ENCODE measurements at places on chromosomes 7 and 10.

GRCh38 chr7:154781369-154782303 lies 221.3 kb downstream of the PAXIP1 start:
- DNase-seq: no peak

DNA sequence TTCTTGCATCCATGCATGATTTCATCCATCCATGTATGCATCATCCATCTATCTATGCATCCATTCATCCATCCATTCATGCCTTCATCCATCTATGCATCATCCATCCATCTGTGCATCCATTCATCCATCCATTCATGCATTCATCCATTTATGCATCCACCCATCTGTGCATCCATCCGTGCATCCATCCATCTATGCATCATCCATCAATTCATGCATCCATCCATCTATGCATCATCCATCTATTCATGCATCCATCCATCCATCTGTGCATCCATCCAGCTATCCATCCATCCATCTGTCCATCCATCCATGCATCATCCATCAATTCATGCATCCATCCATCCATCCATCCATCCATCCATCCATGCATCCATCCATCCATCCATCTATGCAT lies 131.3 kb downstream of the DYNC2I1 start:
- DNase-seq: no peak

DNA sequence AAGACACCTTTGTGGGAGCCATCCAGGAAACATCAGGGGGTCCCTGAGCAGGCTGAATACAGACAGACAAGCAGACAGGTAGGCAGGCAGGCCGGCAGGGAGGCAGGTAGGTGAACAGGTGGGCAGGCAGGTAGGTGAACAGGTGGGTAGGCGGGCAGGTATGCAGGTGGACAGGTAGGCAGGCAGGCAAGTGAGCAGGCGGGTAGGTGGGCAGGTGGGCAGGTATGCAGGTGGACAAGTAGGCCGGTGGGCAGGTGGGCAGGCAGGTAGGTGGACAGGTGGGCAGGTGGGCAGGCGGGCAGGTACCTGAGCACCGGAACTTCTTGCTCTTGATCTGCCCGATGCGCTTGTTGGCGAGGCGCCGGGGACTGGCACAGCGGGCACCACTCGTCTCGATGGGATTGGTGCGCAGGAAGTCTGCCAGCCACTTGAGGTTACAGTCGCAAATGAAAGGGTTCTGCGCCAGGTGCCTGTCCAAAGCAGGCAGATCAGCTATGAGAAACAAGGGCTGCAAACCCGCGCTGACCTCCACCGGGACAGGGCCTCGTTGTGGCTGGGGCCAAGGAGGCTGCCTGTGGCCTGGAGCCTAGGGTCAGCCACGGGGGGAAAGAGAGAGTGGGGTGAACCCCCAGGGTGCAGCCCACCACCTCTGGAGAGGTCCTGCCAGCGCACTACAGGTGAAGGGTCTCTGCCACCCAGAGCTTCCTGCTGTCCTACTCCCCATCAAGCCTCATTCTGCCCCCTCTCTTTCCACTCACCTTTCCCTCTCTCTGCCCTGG lies 136.9 kb downstream of the SLIT1 start:
- DNase-seq: no peak

DNA sequence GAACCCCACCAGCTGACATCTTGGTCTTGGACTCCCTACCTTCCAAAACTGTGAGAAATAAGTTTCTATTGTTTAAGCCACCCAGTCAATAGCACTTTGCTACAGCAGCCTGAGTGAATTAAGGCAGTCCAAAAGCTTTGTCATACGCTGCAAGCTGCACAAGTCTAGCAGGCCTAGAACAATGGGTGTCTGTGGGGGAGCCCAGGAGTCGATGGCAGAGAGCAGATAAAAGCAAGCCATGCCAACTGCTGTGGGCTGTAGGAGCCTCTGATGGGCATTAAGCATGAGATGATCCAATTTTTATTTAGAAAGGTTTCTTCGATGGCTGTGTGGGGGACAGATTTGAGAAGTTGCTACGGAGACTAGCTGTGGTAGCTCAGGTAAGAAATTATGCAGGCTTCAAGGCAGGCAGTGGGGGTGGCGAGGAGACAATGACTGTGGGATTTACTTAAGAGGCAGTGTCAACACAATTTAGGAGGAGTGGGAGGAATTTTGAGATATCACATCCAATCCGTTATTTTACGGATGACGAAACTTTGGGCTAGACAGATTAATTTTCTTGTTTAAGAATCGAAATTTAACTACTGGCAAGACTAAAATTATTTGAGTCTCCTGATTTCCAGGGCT lies 110.4 kb downstream of the NRCAM start:
- no peak for DNase-seq

GRCh38 chr10:20839141-20839540 lies 58.0 kb downstream of the NEBL start:
- no peak for DNase-seq

- DNase-seq: no peak
Observed at GRCh38 chr7:66016131-66016461, 34.1 kb upstream of the GUSB start.

- no peak for DNase-seq
Observed at GRCh38 chr10:116126239-116126638, 146.8 kb downstream of the GFRA1 start.

DNA sequence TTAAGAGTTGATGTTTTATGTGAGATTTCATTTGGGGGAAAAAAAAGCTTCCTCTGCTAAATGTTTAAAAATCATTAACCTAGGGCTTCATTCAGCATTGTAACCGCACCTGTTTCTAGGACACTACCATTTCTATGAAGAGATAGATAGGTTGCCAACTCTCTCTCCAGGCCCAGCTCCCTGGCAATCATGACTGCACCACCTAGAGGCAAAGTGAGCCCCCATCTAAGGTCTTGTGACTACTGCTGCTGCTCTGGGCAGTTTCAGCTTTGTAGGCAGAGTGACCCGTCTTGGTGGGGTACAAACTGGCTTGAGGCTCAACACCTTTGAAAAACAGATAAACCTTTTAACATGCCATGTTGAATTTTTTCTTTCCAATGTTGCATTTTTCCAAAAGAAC lies 27.3 kb upstream of the MRC1 start:
- DNase-seq: no peak

- no peak for DNase-seq
Observed at GRCh38 chr7:155759740-155760430, 52.4 kb downstream of the SHH start.

DNA sequence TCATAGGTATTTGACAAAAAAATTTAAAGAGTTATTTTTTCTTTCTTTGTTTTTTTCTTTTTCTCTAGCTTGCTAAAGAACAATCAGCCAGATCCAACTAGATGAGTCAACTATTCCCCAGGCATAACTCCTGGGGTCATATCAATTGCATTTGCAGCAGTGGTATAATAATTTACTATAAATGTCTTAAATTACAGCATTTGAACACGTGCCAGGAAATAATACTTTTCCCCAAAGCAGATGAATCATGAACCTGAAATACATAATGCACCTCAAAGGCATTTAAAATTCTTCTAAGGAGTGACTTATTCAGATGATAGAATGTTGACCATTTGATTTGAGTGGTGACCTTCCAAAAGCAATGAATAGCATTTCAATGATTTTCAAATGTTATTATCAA lies 190.1 kb downstream of the LRRTM3 start:
- no peak for DNase-seq

DNA sequence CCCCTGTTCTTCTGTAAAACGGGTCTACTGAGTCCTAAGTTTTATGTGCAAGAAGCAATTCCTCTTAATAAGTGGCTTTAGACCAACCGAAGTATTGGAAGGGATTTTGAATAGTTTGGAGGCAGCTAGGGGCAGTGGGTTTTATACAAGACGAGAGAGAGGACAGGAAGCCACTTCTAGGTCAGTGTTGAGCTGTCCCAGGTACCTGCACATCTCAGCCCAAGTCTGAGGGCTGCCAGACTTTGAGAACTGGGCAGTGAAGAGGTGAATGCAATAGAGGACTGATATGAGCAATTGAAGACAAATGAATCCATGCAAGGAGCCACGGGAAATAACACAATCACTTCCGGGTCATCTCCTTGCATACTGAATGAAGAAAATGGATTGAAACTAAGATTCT lies 273.5 kb downstream of the KLF6 start:
- DNase-seq: no peak

DNA sequence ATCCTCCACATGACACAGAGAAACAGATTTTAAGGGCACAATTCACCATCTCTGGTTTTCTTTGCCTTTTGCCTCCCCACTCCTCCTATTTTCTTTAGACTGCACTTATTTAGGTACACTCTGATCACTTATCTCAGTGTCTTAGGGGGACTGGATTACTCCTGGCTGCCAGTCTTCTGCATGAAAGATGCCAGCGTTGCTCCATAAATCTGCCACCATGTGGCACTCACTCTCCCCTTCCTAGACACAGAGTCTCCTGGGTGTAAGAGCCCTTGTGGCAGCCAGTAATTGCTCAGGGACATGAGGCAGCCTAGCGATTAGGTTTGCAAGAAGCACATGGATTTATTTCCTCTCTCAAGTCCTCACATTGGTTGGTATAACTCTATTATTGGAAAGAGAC lies 34.5 kb upstream of the RBM20 start:
- DNase-seq: no peak

GRCh38 chr10:24952707-24953645 lies 570 bp upstream of the PRTFDC1 start:
- peak; percentile 19 for DNase-seq

GRCh38 chr10:104906112-104906511 lies 265.0 kb downstream of the SORCS3 start:
- no peak for DNase-seq

DNA sequence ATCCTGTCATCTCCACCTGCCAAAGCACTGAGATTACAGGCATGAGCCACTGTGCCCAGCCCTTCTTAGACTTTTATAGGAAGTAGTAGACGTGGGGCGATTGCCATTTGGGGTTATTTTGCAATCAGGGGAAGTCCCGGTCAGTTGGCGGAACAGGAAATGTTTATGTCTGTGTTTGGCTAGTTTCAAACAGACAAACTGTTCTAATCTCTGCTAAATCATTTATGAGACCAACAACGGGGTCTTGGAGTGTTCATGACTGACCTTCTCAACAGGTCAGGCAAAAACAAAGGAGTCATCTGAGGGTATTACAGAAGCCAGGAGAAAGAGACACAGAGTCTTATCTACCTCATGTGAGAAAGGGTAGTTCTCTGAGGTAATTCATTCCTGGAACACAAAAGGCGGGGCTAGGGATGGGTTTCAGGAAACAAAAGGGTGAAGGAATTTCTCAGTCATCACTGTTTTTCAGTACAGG lies 6.6 kb upstream of the TPK1 start:
- no peak for DNase-seq

DNA sequence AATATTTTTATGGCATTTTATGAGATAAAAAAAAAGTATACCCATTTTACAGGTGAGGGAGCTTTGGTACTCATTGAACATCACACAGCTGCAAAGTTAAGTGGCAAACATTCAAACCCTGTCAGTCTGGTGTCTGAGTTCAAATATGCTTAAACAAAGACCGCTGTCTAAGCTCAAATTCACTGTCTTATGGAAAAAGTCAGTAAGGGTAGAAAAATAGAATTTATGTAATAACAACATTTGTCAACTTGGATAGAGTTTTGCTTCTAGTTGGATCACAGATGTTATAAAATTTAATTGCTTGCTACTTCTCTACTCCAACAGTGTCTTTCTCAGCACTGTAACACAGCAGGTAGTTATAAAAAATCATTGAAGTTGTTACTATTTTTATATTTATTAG lies 161.7 kb upstream of the CSTF2T start:
- no peak for DNase-seq

DNA sequence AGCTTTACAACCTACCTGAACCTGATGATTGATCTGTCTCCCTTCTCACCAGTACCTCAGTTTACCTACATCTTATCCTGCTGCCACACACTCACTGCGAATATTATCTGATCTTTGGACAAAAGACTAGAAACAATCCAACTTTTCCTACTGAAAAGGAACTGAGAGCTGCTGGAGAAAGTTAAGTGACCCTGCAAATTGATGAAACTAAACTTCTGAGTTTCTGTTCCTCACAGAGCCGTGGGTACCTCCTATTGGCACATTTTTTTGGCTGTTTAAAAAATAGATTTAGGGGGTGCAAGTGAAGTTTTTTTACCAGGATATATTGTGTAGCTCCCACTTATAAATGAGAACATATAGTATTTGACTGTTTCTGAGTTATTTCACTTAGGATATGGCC lies 66.0 kb upstream of the STARD3NL start:
- no peak for DNase-seq

- no peak for DNase-seq
Observed at GRCh38 chr7:46360811-46361210, 439.7 kb upstream of the IGFBP3 start.

DNA sequence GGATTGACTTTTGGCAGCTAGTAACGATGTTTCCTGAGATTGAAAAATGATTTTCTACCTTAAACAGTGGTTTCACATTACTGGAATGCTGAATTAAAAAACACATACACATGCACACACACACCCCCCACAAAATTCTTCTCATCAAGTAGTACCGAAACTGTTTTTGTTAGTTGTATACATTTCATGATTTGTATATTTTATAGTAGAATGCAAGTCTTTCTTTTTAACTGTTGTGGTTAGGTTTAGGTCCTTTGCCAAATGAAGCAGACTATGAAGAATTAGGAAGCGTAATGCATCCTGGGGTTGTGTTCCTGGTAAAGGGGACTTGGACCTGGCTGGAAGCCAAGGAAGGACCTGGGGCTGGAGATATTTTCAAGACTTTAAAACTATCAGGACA lies 505.8 kb downstream of the SUGCT start:
- DNase-seq: no peak

DNA sequence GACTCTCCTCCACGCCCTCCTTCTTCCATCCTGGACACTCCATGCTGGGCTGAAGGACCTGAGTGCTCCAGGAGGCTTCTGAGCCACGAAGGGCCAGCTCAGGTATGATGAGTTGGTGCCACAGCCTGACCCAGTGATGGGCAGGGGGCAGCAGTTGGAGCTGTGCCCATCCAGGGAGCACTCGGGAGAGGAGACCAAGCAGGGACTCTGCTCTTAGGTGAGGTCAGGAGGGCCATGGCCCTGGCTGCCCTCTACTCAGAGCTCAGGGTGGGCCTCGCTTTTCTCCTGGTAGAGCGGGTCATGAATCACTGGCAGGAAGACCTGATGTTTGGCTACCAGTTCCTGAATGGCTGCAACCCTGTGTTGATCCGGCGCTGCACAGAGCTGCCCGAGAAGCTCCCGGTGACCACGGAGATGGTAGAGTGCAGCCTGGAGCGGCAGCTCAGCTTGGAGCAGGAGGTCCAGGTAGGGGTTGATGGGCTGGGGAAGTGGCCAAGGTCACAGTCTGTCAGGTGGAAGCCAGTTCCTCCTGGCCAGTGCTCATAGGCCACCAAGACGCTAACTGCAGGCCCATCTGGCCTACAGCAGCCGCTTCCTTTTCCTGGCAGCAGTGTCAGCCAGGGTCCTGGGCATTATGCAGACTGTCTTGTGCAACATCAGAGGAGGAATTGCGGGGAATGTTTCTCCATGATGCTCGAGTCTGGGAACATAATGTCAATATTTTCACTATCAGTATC lies 50.8 kb downstream of the ALOX5 start:
- no peak for DNase-seq

GRCh38 chr7:26688388-26688787 lies 176.0 kb downstream of the SKAP2 start:
- no peak for DNase-seq

DNA sequence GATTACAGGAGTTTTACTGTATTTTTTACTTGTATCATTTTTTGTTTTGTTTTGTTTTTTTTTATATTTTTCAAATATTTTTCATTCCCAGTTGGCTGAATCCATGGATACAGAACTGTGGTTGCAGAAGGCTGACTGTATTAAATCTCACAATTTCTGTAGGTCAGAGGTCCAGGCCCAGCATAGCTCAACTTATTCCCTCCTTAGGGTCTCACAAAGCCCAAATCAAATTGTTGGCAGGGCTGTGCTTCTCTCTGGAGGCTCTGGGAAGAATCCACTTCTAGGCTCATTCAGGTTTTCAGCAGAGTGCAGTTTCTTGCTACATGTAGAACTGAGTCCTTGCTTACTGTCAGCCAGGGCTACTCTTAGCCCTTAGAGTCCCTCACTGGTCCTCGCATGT lies 22.6 kb downstream of the TSPAN14 start:
- no peak for DNase-seq

Measured in stimulated activated CD4-positive, alpha-beta T cell treated with anti-CD3 and anti-CD28 coated beads, Interleukin-1b, Interleukin-23, amount 100 ng/mL, for 1 hour (primary cell).